ENCODE measurements at places on chromosomes 16 and 17.

GRCh38 chr17:4631836-4632580, 9.5 kb downstream of the ALOX15 start:
- no peak for DNase-seq

DNA sequence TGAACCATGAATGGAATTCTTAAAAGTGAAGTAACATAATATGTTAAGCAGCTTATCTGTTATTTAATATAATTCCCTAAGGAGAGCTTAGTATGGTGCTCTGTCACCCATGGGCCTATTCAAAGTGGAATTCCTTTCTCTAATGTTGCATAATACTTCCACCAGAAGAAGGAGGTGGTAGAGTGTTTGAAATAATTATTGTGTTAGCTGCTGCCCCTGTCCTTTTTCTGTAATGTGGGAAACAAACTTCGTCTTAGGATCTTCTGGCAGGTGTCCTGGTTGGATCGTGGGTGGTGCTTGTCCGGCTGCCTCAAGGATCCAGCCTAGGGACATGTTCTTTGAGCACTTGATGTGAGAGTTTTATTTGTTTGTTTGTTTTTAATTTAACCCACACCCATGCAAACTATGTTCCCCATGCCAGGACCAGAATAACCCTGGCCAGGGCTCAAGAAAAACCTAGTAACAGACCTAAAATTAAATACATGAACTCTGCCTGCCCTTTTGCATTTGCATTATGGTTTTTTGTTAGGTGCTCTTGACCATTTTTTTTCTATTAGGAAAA, 46.1 kb downstream of the ZNRF1 start:
- no peak for DNase-seq

DNA sequence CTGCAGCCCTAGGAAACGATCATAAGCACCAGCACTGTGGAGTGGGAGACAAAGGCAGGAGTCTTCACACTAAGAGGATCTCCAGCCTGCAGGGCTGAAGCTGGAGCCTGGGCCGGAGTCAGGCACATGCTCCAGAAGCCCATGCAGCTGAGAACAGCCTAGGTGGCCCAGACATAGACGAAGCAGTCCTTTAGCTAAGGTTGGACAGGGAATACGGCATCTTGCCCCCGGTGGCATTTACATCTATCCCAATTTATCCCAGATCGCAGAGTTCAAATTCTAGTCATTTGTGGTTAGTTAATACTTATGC, 13.9 kb downstream of the TSPOAP1 start:
- DNase-seq, result peak; percentile 1

DNA sequence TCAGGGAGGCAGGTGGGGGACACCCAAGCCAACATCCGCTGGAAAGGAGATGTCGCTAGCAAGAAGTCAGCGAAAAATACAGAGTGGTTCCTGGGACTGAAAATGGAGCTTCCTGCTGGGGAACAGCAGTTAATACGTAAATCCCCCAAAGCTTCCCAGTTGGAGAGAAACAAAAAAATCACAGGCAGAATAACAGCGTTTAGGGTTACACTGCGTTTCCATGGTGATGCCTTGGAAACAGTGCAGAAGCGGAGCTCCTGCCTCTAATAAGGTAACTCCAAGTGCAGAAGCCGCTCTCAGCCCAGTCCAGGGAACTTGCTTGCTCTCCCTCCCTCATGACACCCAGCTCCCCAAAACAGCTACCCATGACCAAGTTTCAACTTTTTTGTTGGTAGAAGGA, 73.4 kb downstream of the PLD6 start:
- DNase-seq, result no peak

GRCh38 chr17:40170325-40170724, 6.9 kb upstream of the RAPGEFL1 start:
- DNase-seq, result no peak

Measured in endothelial cell (in vitro differentiated cells).